Femur (tissue), 1 donor: ENCODE measurements at places on chromosomes 6 and 20.

DNA sequence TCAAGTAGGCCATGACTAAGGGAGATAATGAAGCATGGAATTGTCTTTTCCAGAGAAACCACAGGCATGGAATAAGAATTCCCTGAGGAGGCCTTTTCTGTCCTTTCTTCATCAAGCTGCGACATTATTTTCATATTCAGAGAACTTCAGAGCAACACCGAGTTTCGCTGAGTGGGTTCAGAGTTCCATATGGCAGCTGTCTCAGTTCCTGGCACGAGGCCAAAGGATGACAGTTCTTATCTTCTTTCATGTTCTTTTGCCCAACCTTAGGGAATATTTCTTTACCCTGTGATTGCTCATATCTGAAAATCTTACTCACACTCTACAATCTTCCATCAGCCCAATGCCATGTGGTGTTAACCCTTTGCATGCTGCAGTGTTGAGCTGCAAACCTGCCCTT is 135.3 kb upstream of the BMP2 start:
- no peak for DNase-seq

DNA sequence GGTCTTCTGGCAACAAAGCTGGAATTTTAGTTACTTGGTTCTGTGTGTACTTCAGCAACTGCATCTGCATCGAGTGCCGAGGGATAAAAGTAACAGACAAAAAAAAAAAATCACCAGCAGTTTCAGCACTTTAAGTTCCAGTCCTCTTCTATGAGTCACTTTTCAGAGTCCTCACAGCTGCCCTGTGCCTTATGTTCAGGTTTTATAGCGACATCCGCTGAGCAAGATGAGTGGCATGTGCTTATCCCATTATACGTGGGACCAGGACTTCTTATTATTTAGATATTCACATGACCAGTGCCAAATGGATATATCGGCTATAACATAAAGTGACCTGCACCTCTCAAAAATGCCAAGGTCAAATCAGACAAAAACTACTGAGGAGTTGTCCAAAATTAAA is 242.9 kb downstream of the FOXA2 start:
- no peak for DNase-seq

- DNase-seq, result no peak
Measured at GRCh38 chr20:31494131-31494530, 19.0 kb downstream of the REM1 start.

- no peak for DNase-seq
Measured at GRCh38 chr6:24696097-24696496, 22.9 kb downstream of the C6orf62 start.

- peak; percentile 79 for DNase-seq
Measured at GRCh38 chr6:14129575-14129974, 12.0 kb downstream of the CD83 start.

GRCh38 chr6:168330403-168330802 is 10.8 kb upstream of the DACT2 start:
- no peak for DNase-seq

- DNase-seq, result no peak
Measured at GRCh38 chr6:38750968-38751615, 36.0 kb downstream of the DNAH8 start.
